ENCODE measurements at places on chromosomes 2 and 18.

DNA sequence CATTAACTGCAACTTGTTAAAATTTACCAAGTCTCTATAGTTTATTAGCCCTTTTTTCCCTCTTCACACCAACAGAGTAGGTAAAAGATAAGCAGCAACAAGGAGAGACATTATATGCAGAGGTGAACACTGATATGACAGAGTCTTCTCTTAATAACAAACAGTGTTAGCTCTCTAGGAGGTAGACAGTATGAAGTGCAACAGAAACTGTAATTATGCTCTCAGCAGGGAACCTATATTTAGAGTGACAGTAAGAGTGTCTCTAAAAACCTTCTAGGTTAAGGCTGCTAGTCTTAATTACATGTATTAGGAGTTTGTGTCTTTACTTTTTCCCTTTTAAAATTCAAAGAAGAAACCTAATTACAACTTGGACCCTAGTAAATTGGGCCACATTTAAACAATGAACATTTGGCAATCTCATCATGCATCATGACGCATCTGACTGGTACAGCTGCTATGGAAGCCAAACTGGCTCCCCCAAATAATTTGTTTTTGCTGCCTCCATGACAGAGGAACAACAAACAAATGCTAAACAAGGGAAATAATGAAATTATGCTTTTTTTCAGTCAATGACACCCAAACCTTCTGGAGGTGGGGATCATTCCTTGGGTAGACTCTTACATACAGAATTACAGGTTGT is 69.9 kb upstream of the MMADHC start:
- DNase-seq: no peak

DNA sequence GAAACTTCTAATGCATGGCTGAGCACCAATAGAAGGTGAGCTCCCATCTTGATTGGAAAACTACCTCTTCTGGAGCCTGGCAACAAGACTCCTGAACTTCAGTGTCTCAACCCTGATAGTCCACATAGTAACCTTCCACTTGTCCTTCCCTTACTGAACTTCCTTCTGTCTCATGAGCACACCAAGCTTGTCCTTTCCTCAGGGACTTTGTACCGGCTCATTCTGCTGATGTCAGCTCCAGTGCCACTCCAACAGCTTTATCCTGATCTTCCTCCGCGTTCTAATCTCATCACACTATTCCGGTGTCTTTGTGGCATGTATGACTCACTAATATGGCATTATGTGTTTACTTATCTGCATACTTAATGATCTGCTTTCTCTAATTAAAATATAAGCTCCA is 862.0 kb upstream of the ID2 start:
- DNase-seq: no peak

DNA sequence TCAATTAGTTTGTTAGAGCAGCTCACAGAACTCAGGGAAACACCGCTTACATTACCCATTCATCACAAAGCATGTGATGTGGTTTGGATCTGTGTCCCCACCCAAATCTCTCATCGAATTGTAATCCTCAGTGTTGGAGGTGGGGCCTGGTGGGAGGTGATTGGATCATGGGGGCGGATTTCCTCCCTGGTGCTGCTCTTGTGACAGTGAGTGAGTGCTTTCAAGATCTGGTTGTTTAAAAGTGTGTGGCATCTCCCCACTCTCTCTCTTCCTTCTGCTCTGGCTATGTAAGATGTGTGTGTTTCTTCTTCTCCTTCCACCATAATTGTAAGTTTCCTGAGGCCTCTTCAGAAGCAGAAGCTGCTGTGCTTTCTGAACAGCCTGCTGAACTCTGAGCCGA is 63.5 kb upstream of the AGPS start:
- DNase-seq: no peak

DNA sequence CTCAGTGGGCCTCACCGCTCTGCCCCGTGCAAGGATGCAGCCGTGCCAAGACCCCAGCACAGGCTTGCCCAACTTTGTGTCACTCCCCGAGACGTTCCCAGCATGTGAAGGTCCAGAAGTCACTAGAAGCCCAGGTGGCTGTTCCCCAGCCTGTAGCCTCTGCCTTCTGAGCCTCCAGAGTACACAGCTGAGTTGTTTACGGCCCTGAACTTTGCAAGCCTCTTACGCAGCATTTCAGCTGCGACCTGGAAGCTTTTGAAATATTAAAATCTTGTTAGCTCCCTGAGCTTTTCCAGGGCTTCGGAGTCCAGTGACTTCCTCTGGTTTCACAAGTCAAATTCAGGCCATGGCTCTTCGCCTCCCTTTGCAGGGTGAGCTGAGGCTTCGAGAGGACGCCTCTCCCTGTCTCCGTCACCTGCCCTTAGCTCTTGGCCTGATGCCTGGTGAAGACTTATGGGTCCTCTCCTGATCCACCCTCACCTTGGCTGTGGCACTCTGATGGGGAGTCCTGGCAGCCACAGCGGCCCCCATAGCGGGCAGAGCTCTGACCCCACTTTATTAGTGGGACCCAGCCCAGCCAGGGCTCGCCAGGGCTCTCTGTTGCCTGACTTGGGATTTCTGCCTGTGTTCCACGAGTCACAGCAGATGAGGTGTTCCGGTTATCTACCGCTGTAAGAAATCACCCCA is 76.5 kb upstream of the HPCAL1 start:
- no peak for DNase-seq

- DNase-seq: no peak
Observed at GRCh38 chr18:44123743-44124142, 556.9 kb upstream of the SETBP1 start.

GRCh38 chr18:28256166-28256565 is 79.2 kb upstream of the CDH2 start:
- DNase-seq: no peak

- DNase-seq: peak; percentile 28
Observed at GRCh38 chr2:9099341-9099751, 95.9 kb upstream of the MBOAT2 start.

DNA sequence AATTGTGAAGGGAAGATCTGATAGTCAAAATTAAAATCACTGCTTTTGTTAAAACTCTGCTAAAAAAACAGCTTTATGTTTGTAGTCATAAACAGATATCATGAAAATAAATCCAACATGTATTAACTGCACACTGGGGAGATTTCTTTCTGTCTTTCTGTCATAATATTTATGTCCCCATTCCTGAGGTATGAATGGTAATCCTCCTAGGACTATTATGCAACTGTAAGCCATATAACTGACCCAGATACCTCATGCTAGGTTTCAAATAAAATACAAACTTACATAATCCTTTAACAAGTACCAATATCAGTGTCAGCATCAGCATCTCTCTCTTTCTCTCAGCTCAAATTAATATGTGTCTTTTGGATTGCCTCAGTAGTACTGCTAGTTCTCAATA is 18.2 kb downstream of the IFIH1 start:
- DNase-seq: no peak

GRCh38 chr2:192035731-192036442 is 158.8 kb downstream of the TMEFF2 start:
- no peak for DNase-seq

GRCh38 chr2:9461079-9461478 is 13.3 kb upstream of the IAH1 start:
- no peak for DNase-seq

GRCh38 chr2:53183581-53183980 is 584.0 kb upstream of the CHAC2 start:
- DNase-seq: no peak

DNA sequence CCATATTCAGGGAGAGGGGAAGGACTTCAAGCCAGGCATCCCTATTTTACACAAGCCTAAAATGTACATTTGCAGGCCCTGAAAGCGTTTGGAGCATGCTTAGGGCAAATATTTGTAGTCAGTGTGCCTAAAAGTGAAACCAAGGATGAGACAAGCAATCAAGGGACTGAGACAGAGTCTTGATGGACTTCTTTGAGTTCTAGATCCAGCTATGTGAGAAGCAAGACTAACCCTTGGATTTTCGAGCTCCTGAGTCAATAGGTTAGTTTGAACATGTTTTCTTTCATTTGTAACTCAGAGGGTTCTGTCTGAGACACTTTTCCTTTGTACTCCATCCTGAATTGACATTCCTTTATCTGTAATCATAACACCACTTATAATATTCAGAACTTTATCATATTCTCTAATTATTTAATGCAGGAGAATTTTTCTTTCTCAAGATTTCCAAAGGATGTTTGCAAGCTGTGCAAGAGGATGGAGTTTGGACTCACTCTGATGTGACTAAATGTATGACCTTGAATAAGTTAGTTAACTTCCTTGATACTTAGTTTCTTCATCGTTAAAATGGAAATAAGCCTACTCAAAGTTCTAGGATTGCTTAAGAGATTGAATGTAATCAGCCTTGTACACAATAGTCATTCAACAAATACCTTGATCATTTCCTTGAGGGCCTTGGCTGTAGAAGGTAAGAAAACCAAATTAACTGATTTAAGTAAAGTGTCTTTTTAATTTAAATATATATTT is 1237.8 kb upstream of the ZEB2 start:
- no peak for DNase-seq

- DNase-seq: no peak
Observed at GRCh38 chr2:216827073-216827720, 32.7 kb downstream of the TNP1 start.

- no peak for DNase-seq
Observed at GRCh38 chr18:50289108-50289443, 1.6 kb upstream of the CXXC1 start.

- DNase-seq: peak; percentile 32
Observed at GRCh38 chr18:35497027-35497369, 762 bp downstream of the INO80C start.

- no peak for DNase-seq
Observed at GRCh38 chr18:24354278-24354677, 43.3 kb downstream of the OSBPL1A start.

GRCh38 chr18:12884406-12885323 is 628 bp upstream of the PTPN2 start:
- DNase-seq: peak; percentile 24

GRCh38 chr18:3152294-3152693 is 67.5 kb downstream of the MYOM1 start:
- no peak for DNase-seq

GRCh38 chr2:43325107-43325811 is 98.9 kb upstream of the ZFP36L2 start:
- no peak for DNase-seq

- DNase-seq: no peak
Observed at GRCh38 chr2:60447943-60448342, 105.5 kb downstream of the BCL11A start.

Data from stimulated activated CD4-positive, alpha-beta T cell treated with anti-CD3 and anti-CD28 coated beads, Interleukin-12 subunit alpha, Interleukin-12 subunit beta, amount 100 ng/mL, for 48 hours (primary cell).